ENCODE measurements at places on chromosomes 12 and 14. TPM values are rescaled to one million over a fixed set of nuclear protein-coding genes. Genes with fewer than 3 reads are reported as not detected.

DNA sequence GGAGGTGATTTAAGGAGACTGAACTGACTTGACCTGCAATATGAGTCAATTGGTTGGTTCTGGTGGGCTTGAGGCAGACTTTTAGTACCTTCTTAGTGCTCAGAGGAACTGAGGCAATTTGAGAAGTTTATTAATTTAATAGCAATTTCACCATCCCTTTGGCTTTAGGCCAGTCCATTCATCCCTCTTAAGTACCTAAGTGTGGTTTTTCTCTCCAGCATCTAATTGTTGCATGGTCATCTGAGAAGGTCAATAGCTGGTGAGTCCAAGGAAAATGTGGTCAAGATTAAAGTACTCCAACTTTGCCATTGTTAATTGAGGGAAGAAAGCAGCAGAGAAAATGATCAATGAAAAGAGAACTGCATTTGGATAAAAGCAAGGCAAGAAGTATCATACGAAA lies 115.4 kb upstream of the DYRK2 start:
- no peaks in the 10 kb centered on the region for H3K4me1 ChIP-seq
- no peaks in the 10 kb centered on the region for H3K27me3 ChIP-seq
- no peak for DNase-seq
- H3K27ac ChIP-seq: no peak overlapping the region

- peak overlapping the region; percentile 99 for H3K27ac ChIP-seq
- no peaks in the 10 kb centered on the region for H3K36me3 ChIP-seq
- peak overlapping the region; percentile 34 for H3K4me3 ChIP-seq
- H3K27me3 ChIP-seq: no peaks in the 10 kb centered on the region
- DNase-seq: peak; percentile 92
Measured at GRCh38 chr14:104970231-104971068, 7.7 kb downstream of the AHNAK2 start.

GRCh38 chr12:131591714-131592709 lies 118.9 kb upstream of the SFSWAP start:
- H3K27me3 ChIP-seq: no peaks in the 10 kb centered on the region
- no peak overlapping the region for H3K4me3 ChIP-seq
- H3K27ac ChIP-seq: no peak overlapping the region
- no peaks in the 10 kb centered on the region for H3K4me1 ChIP-seq
- DNase-seq: no peak

DNA sequence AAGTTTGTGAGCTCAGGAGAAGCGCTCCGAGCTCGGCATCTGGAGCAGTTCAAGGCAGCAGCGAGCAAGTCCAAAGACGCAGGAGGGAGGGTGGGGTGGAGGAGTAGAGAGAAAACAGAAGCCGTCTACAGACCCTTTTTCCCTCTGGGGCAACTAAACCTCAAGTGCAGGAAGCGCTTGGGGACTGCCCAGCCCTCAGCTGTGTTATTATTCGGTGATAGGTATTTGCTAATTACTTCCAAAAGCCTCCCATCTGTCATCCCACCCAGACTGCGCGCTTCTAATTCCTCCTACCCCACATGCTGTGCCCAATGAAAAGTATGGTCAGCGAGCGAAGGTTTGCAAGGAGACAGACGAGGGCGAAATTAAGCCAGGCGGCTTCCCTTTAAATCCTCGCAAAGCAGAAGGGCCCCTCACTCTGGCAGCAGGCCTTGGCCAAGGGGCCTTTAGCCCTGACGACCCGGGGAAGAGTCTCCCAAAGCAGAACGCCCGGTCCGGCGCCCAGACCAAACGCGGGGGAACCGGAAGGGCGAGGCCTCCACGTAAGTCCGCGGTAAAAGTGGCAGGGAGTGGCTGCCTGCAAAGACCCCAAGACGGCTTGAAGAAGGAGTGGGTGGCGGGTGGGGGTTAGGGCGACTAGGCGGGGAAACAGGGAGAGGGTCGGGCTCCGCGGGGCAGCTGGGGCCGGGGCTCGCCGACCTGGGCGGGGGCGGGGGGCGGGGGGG lies 507 bp upstream of the CD9 start:
- no peaks in the 10 kb centered on the region for H3K27me3 ChIP-seq
- peaks cover 2% of the 10 kb centered on the region for H3K4me1 ChIP-seq

DNA sequence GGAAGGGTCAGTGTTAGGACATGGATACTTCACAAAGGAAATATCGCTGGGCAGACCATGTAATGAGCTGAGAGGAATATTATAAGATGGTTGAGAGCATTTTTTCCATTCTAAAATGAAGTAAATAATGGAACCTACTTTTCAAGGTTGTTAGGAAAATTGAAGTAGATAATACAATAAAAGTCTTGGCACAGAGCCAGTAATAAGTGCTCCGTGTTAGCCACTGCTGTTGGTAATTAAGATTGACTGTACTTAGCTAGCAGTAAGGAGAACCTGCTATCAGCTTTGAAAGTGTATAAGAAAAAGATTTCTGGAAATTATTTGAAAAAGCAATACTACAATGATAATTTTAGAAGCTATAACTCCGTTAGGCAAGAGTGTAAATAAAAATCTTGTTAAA lies 77.6 kb downstream of the SCAF11 start:
- no peak for DNase-seq
- no peak overlapping the region for H3K4me3 ChIP-seq
- no peaks in the 10 kb centered on the region for H3K4me1 ChIP-seq

DNA sequence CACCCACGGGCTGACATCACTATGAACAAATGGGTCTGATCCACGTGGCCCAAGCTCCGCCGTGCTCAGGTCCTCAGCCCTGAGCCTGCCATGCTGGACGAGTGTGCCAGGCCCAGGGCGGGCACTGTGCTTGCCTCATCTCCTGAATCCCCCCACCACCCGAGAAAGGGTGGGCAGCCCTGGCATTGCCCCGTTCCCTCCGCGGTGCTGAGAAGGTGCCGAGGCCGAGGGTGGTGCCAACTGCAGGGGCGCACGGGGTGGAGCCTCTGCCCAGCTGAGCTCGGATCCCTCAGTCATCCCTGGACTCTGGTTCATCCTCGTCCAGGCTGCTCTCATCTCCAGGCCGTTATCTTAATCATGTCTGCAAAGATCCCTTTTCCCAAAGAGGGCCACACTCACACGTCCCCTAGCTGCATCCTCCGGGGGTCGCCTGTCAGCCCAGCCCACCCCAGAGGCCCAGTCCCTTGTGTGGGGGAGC lies 60.6 kb downstream of the NOC4L start:
- no peaks in the 10 kb centered on the region for H3K36me3 ChIP-seq
- no peak overlapping the region for H3K27ac ChIP-seq
- peaks cover 11% of the 10 kb centered on the region for H3K4me1 ChIP-seq
- H3K4me3 ChIP-seq: no peak overlapping the region
- DNase-seq: no peak

GRCh38 chr12:93442411-93443340 lies 929 bp upstream of the UBE2N start:
- H3K27ac ChIP-seq: peak overlapping the region; percentile 97
- no peaks in the 10 kb centered on the region for H3K36me3 ChIP-seq
- no peaks in the 10 kb centered on the region for H3K4me1 ChIP-seq
- DNase-seq: no peak

The PLEK2 gene
- not detected for total RNA-seq

The SDSL gene
- 0.61 TPM for total RNA-seq

The LBHD2 gene
- total RNA-seq: not detected

The KCNC2 gene
- total RNA-seq: 3.6 TPM

The CLEC9A gene
- not detected for total RNA-seq
